Fibroblast of lung (primary cell): ENCODE measurements at places on chromosomes 5 and 9.

DNA sequence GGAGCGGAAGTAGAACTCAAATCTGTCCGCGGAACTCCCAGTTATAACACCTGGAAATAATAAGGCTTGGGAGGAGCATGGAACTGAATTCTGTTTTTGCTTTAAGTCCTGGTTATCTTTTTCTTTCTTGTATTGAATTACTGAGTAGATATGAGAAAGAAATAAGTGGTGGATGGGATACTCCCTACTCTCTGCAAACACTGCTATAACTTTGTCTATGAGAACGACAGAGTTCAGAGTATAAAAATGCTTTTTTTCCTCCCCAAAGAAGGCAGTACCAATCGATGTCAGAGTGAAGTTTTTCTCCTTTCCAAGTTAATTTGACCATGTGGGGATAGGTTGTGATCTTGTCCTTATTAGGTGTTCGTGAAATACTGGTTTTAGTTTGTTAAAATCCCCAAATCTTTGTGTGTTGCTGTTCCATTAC is 1.2 kb downstream of the RIC1 start:
- peak overlapping the region; percentile 86 for H3K27ac ChIP-seq
- no peaks in the 10 kb centered on the region for H3K36me3 ChIP-seq
- peak overlapping the region; percentile 69 for H3K4me3 ChIP-seq
- no peaks in the 10 kb centered on the region for H3K27me3 ChIP-seq

GRCh38 chr9:91006046-91006445 is 204.4 kb downstream of the SYK start:
- H3K4me1 ChIP-seq = no peaks in the 10 kb centered on the region
- no peak for DNase-seq

GRCh38 chr5:114789773-114790402 is 379.8 kb downstream of the TRIM36 start:
- H3K4me1 ChIP-seq = no peaks in the 10 kb centered on the region
- DNase-seq = no peak
- no peak overlapping the region for H3K4me3 ChIP-seq

GRCh38 chr9:21110708-21111576 is 30.7 kb downstream of the IFNW1 start:
- H3K27ac ChIP-seq = no peak overlapping the region
- no peak overlapping the region for H3K4me3 ChIP-seq
- no peaks in the 10 kb centered on the region for H3K36me3 ChIP-seq
- no peaks in the 10 kb centered on the region for H3K4me1 ChIP-seq

DNA sequence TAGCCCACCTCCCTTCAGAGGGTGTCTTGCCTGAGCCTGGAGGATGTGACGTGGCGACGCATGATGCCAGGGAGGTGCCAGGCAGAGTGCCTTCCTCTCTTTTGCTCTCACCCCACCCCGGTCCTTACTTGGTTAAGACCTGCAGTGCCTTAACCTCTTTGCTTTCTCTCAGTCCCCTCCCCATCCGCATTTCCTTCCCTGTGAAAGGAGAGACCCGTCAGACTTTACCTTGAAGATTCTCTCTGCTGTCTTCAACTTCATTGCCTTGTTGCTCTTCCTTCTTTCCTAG is 52.0 kb upstream of the NCS1 start:
- no peak for DNase-seq
- H3K4me3 ChIP-seq = no peak overlapping the region
- no peaks in the 10 kb centered on the region for H3K27me3 ChIP-seq
- peaks cover 4% of the 10 kb centered on the region for H3K36me3 ChIP-seq
- no peak overlapping the region for H3K27ac ChIP-seq
- H3K4me1 ChIP-seq = peaks cover 14% of the 10 kb centered on the region

- no peak for DNase-seq
- no peaks in the 10 kb centered on the region for H3K4me1 ChIP-seq
- no peaks in the 10 kb centered on the region for H3K27me3 ChIP-seq
- no peak overlapping the region for H3K4me3 ChIP-seq
- H3K27ac ChIP-seq = no peak overlapping the region
Observed at GRCh38 chr5:74279244-74279643, 361.3 kb downstream of the ENC1 start.

GRCh38 chr9:134627417-134628353 is 13.9 kb upstream of the COL5A1 start:
- no peaks in the 10 kb centered on the region for H3K27me3 ChIP-seq
- no peak overlapping the region for H3K27ac ChIP-seq
- no peak overlapping the region for H3K4me3 ChIP-seq
- H3K4me1 ChIP-seq = peaks cover 8% of the 10 kb centered on the region
- no peak for DNase-seq

- peaks cover 28% of the 10 kb centered on the region for H3K4me1 ChIP-seq
- peak; percentile 40 for DNase-seq
- no peaks in the 10 kb centered on the region for H3K36me3 ChIP-seq
- no peak overlapping the region for H3K27ac ChIP-seq
- H3K27me3 ChIP-seq = no peaks in the 10 kb centered on the region
- H3K4me3 ChIP-seq = no peak overlapping the region
Observed at GRCh38 chr5:140321796-140322195, 18.9 kb upstream of the PFDN1 start.

DNA sequence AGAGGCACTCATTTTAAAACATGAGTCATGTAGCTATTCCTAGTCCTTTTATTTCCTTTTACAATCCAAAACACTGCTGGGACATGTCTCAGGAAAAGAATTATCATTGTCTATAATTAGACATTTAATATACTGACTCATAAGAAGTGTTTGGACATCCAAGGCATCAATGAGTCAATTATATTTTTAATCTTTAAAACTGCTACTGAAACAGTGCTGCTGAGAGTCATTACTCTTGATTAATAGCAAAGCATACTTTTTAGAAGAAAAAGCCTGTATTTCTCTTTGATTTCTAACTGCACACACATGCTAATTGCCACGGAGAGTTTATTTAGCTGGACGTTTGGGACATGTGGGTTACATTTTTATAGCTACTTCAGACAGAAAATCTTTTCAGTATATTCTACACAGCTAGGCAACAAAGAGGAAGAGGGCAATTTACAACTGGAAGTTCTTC is 1249.0 kb upstream of the CDH18 start:
- no peak overlapping the region for H3K4me3 ChIP-seq
- peak; percentile 63 for DNase-seq
- H3K27me3 ChIP-seq = no peaks in the 10 kb centered on the region
- no peaks in the 10 kb centered on the region for H3K36me3 ChIP-seq
- H3K27ac ChIP-seq = no peak overlapping the region
